Activated naive CD4-positive, alpha-beta T cell treated with anti-CD3 and anti-CD28 coated beads for 36 hours (primary cell): ENCODE measurements at places on chromosomes 12 and 14. TPM values are rescaled to one million over a fixed set of nuclear protein-coding genes. Genes with fewer than 3 reads are reported as not detected.

- DNase-seq: no peak
- H3K4me3 ChIP-seq: no peak overlapping the region
- no peaks in the 10 kb centered on the region for H3K4me1 ChIP-seq
Measured at GRCh38 chr14:66758031-66758613, 250.2 kb downstream of the GPHN start.

DNA sequence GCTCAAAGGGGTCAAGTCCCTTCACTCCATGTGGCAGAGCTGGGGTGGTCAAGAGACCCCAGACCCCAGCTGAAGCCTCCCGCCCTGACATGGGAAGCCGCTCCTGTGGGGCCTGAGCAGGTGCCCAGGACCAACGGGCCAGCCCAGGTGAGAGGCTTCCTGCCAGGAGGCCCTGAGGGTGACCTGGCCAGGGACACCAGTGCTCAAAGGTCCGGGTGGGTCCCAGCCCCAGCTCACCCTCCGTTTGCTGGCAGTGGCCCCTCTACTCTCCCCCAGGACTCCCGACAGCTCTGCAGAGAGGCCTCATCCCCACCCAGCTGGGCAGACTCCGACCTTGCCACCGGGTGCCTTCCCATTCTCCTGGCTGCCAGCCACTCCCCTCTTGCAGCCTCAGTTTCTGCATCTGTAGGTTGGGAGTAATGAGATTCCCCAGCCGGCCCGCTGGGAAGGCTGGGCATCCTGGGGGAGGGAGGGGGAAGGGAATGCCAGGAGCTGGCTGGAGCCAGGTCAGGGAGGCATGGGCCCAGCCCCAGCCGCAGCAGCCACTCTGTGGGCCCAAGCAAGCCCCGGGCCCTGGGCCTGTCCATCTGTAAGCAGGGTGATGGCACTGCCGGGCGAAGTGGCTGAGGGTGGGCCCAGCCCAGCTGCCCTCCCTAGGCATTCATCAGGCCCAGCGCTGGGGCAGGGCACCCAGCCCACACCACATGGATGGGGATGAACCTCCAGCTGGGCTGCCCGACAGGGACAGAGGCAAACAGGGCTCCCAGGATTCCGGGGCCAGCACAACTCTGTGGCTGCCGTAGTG is 10.3 kb upstream of the INF2 start:
- no peak overlapping the region for H3K27ac ChIP-seq
- H3K36me3 ChIP-seq: no peaks in the 10 kb centered on the region
- H3K4me1 ChIP-seq: peaks cover 14% of the 10 kb centered on the region
- DNase-seq: no peak

ARHGEF25 gene
- 1.4 TPM for total RNA-seq

GRCh38 chr12:1760566-1761382 is 59.6 kb upstream of the LRTM2 start:
- peaks cover 24% of the 10 kb centered on the region for H3K36me3 ChIP-seq
- H3K4me1 ChIP-seq: peaks cover 8% of the 10 kb centered on the region
- H3K27me3 ChIP-seq: no peaks in the 10 kb centered on the region
- H3K4me3 ChIP-seq: no peak overlapping the region

GRCh38 chr14:95046711-95047681 is 110.3 kb downstream of the DICER1 start:
- no peak overlapping the region for H3K27ac ChIP-seq
- no peak overlapping the region for H3K4me3 ChIP-seq
- no peaks in the 10 kb centered on the region for H3K36me3 ChIP-seq
- H3K4me1 ChIP-seq: no peaks in the 10 kb centered on the region

- peak; percentile 95 for DNase-seq
- H3K4me1 ChIP-seq: peaks cover 36% of the 10 kb centered on the region
- no peaks in the 10 kb centered on the region for H3K27me3 ChIP-seq
- H3K27ac ChIP-seq: peak within 1 kb of the TSS; percentile 90
- peaks cover 9% of the 10 kb centered on the region for H3K36me3 ChIP-seq
Measured at GRCh38 chr14:69152902-69153151, at the start of gene DCAF5. Gene DCAF5 (minus strand): TSS chr14:69153119. CDS start chr14:69152978, 141 bp downstream.
